ENCODE measurements at places on chromosomes 7 and 10.

- DNase-seq: peak; percentile 20
Observed at GRCh38 chr10:77031531-77032187, 605.9 kb downstream of the KCNMA1 start.

DNA sequence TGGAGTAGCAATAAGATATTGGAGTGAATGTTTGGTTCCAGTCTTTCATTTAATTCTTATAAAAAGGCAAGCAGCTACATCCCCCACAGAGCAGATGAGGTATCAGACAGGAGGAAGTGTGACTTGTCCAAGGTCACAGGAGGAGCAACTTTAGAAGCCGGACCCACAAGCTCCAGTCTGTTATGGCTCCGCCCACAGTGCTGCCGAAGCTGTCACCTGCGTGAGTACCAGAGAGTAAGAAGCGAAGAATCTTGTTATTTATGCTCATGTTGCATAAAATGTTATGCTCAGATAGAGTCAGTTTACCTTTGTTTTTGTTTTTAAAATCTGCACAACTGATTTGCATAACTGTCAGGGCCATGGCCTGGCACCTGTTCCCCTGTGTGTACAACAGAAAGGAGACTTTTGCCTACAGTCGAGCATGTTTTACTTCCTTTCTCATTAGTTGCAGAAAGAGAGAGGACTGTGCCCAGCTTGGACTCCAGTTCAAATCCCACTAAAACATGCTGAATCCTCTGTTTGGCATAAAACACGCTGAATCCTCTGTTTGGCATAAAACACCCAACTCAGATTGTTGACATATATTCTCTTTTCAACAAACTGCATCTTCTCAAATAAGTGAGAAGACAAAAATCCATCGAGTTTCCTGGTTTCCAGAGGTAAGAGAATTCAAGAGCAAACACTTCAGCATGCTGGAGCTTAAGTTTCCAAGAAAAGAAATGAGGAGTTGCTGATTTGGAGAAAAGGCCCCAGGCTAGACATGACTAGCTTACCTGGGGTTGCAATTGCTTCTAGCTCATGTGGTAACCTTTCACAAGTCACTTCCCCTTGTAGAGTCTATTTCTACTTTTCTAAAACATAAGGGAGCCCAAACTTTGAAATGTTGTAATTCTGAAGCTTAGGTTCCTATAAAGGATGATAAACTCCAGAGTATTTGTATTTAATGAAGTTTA lies 409.8 kb upstream of the ZMIZ1 start:
- DNase-seq: no peak

GRCh38 chr10:89937494-89937893 lies 236.1 kb downstream of the KIF20B start:
- no peak for DNase-seq

DNA sequence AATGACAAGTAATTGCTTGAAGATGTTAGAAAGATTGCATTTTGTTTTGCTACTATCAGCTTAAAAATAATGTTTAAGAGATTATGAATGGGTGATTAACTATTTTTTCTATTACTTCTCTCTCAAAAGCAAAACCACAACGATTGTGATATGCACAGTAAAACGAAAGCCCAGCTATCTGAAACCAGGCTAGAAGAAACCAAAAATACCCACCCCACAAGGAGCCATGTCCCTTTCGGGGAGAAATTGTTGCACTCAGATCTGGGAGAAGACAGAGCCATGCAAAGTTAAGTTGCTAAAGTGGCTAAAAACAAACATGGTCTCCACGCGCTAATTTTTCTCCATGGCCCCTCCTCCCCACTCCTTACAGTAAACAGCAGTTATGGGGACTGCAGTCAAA lies 173.6 kb downstream of the RPS24 start:
- no peak for DNase-seq

- DNase-seq: no peak
Observed at GRCh38 chr10:90862908-90863514, 5.2 kb upstream of the HTR7 start.

DNA sequence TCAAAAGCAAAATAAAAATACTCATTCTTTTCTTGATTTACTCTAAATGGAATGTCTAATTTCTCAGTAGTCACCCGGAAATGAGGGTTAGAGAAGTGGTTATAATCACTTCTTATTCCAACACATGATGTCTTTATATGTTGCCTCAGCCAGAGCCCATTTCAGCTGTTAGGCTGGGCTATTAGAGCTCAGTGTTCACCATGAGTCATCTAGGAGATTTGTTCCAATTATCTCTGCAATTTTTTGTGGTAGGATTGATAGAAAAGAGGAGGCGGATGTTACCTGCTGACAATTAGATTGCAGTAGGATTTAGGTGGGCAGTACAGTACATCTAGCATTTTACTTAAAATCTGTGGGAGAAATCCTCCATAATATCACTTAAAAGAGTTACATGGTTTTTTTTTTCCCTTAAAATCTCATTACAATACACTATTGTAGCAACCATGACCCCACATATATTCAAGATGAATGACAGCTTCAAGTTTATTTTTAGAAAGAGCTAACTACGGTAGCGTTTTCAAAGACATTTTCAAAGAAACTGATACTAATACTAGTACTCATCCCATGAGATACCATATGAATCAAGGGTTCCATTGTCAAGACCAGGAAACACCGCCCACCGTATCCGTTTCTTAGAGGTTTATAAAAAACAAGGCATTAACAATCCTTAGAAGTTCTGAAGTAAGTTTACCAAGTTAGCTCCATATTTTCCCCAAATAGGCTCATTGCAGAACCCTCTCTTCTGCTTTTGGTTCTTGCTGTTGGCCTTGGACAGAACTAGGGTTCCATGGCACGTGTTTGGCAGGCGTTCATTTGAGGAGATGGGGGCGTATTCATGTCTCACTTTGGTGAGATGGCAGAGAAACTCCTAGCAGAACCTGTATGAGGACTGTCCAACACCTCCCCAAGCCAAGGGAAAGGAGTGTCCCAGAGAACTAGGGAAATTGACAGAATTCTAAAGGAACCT lies 10.4 kb downstream of the CPA2 start:
- DNase-seq: no peak

GRCh38 chr7:82153776-82154175 lies 289.8 kb downstream of the CACNA2D1 start:
- no peak for DNase-seq

DNA sequence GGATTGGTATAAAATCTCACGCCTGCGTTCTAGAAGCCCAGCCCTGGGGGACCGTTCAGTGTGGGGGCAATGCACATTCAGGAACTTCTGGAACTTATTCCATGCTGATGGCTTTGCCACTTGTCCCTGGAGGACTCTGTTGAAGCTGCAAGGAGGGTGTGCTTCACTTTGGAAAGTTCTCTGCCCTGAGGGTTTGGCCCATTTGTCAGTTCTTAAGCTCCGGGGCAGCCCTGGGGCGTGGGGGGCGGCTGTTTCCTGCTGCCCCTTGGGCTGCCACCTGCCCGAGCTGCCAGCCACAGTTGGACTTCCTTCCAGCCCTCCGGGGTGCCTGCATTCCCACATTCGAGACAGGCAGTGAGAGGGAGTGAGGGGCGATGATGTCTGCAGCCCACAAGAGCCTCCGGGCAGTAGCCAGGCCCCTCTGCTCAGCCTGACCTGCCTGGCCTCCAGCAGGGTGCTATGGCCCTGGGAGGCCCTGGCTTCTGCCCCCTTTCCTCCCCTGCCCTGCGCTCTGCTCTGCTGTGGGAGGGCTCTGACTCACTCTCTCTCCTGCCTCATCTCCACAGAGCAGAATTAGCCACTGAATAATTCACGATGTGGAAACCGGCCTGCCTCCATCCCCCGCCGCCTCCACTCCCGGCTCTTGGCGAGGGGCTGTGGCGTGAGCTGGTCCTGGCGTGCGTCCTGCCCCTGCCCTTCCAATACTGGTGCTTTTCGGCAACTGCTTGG lies 1.9 kb downstream of the TTYH3 start:
- DNase-seq: peak; percentile 95
